Mesothelial cell of epicardium (in vitro differentiated cells): ENCODE measurements at places on chromosomes 1 and 21. TPM values are rescaled to one million over a fixed set of nuclear protein-coding genes. Genes with fewer than 3 reads are reported as not detected.

The TARS2 gene
- 31.7 to 33.3 TPM (median 32.6 TPM) in 3 replicates for total RNA-seq

The MDM4 gene
- total RNA-seq = 132 to 154 TPM (median 136 TPM) in 3 replicates

The UBXN10 gene
- total RNA-seq = 2.2 to 2.6 TPM (median 2.3 TPM) in 3 replicates

The TMEM269 gene
- 0.54 to 0.98 TPM (median 0.91 TPM) in 3 replicates for total RNA-seq

The TRAF5 gene
- total RNA-seq = 45.6 to 47.6 TPM (median 46.6 TPM) in 3 replicates

The CRNN gene
- total RNA-seq = not detected in 3 replicates

The ARTN gene
- 1.2 to 2.0 TPM (median 1.6 TPM) in 3 replicates for total RNA-seq

The CD101 gene
- 3.7 to 5.6 TPM (median 4.1 TPM) in 3 replicates for total RNA-seq

The C1orf94 gene
- not detected in 3 replicates for total RNA-seq

The CRB1 gene
- total RNA-seq = 0.51 to 0.90 TPM (median 0.82 TPM) in 3 replicates
